ENCODE measurements at places on chromosomes 1 and 21.

DNA sequence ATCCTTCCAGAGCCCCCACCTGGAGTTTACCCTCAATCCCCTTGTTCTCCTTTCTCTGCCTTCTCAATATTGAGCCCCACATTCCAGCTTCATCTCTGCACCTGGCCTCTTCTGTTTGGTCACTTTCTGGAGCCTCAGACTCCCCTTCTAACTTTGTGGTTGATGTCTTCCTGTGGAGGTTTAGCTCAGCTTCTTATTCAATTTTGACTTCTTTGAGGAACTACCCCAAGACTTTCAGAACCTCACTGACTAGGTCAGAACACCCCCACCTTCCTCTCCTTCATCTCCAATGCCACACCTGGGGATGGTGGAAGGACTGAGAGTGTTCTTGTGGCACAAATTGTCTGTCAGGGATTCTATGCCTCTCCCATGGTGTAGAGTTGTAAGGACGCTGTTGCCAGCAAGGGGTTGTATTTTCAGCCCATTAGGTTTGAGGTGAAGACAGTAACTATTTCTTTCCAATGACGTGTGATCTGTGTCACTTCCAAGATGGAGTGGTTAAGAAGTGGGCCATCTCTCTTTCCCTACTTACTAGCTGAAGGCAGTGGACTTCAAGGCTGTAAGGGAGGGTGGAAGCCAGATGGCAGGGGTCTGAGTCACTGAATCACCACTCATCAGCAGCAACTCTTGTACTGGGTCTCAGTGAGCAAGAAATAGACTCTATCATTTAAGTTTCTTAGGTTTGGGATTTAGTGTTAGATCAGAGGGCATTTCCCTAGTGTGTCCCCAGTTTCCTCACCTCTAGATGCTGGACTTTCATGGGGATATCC lies 80.6 kb downstream of the PAPPA2 start:
- DNase-seq: no peak

DNA sequence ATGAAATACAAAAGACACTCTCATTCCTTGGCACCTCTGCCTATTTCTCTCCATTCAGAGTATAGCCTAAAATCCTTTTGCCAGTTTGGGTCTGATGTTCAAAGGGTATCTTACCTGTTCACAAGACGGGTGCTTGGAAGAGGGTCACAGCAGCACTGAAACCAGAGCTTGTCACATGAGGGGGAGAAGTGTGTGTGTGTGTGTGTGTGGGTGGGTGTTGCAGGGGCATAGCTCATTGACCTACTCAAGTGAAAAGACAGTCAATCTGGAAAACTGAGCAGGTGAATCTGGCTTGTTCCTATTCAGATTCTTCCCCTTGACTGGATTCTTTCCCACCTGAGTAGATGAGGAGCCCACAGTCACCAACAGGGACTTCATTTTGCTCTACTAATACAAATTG lies 63.9 kb downstream of the KCTD3 start:
- no peak for DNase-seq

- no peak for DNase-seq
Measured at GRCh38 chr1:12158357-12159092, 8.3 kb upstream of the TNFRSF1B start.

DNA sequence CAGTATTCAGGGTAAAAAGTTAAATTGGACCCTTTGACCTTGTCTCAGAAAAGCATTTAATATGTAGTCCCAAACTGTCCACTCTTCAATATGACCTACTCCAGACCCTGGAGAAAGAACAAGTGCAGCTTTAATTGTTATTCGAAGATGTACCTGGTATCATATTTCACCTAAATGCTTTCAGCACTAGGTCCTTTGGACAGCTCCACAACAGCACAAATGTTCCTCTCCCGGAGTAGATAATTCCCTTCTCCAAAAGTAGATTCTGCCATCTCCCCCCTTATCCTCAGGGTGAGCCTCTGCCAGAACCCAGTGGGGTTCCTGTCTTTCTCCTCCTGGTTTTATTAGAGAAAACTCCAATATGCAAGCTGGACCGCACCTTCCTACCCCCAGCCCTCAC lies 104.5 kb upstream of the AJAP1 start:
- no peak for DNase-seq

DNA sequence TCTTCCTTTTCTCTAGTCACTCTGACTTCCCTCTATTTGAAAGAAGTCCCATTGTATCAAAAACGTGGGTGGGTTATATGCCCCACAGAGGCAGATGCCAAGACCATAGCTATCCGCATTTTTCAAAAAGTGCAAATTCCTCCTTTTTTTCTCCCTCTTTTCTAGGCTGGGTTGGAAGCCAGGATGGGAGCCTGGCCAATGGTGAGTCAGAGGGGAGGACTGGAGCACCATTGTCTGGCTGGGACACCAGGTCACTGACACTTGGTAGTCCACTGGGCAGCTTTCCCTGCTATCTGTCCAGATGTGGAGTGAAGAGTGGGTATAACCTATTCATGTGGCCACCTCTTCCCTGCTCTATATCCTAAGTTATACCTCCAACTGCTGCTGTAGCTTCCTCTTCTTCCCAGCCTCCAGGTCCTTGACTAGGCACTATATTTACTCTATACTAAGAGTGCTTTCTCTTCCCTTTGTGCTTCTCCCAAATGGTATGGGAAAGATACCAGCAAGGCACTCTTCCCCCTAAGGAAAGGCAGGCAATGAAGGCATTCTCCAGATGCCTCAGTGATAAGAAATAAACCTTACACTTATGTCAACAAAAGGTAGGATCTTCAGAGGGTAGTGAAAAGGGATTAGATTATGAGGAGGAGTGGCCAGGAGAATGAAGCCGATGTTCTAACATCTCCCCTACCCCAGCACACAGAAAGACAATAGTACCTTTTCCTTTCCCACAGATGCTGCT lies 12.9 kb downstream of the PI4KB start:
- DNase-seq: peak; percentile 90

All from EL (cell line).